ENCODE measurements at places on chromosomes 3 and 15.

GRCh38 chr3:49639551-49639950 lies 34.6 kb upstream of the APEH start:
- no peak for DNase-seq

- DNase-seq, result no peak
These were observed 141.6 kb upstream of the SLC2A2 start for GRCh38 chr3:171168086-171168485.

GRCh38 chr3:14238356-14238755 lies 59.7 kb downstream of the LSM3 start:
- no peak for DNase-seq

DNA sequence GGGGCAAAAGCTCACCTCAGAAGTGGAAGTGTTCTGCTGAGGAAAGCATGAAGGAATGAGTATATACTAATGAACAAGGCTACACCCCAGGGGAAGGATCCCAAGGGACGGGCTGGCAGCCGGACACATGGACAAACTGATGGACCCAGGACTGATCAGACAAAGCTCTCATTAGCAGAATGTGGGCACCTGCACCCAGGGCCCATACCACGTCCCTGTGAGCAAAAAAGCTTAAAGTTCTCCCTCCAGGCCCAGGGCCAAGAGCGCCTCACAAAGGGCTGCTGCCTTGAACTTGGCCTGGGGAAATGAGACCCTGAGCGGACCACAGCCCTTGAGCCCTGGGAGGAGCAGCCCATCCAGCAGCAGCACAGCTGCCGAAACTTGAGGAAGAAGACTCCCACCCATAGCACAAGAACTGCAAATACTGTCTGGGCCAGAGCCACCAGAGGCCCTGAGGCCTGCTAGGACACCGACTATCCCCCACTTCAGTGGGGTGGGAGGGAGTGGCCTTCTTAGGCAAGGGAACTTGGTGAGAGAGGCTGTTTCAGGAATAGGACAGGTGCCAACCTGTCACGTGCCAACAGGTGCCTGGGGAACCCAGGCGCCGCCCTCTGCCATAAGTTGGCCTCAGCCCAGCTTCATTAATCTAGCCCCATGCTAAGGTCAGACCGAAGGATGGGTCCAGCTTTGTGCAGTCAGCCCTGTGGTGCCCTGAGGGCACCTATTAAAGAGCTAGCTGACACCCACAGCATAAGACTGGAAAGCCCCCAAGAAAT lies 2.3 kb upstream of the GMPPB start:
- no peak for DNase-seq

- DNase-seq, result no peak
These were observed 27.4 kb upstream of the GP9 start for GRCh38 chr3:129033151-129033550.

- no peak for DNase-seq
These were observed 614.0 kb upstream of the AGTR1 start for GRCh38 chr3:148083526-148084182.

Measured in activated CD8-positive, alpha-beta memory T cell treated with anti-CD3 and anti-CD28 coated beads for 1 hour (primary cell).